ENCODE measurements at places on chromosomes 1 and 21.
A peak's percentile ranks its signal among the peaks of the same experiment; 100 is the strongest.

GRCh38 chr1:15738416-15739113 is 2.5 kb downstream of the SLC25A34 start:
- DNase-seq: no peak

DNA sequence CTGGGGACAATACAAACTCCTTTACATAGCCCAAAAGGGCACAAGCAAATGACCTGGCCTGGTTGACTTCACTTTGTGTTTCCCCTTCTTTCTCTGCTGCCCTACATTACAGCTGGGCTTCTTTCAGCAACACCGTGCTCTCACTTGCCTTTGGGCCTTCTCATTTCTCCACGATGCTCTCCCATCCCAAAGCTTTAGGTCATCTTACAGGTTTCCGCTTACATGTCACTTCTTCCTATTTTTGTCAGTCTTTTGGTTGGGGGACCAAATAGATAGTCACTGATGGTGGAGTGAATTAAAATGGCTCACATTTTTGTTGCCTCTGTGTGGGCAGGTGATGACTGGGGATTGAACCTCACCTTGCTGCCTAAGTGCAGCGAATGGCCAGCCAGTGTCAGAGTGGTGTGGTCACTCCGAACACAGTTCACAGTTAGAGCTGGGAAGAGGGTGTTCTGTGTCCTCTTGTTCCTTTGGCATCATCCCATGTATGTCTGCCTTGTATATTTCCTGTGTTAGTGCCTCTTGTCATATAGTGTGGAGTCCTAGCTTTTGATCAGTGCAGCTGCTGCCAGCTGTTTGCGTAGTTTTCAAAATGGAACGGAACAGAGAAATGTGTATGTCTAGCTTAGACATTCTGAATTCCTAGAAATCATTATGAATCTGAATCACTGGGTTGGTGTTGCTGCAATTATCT is 134.8 kb downstream of the NOS1AP start:
- no peak for DNase-seq

DNA sequence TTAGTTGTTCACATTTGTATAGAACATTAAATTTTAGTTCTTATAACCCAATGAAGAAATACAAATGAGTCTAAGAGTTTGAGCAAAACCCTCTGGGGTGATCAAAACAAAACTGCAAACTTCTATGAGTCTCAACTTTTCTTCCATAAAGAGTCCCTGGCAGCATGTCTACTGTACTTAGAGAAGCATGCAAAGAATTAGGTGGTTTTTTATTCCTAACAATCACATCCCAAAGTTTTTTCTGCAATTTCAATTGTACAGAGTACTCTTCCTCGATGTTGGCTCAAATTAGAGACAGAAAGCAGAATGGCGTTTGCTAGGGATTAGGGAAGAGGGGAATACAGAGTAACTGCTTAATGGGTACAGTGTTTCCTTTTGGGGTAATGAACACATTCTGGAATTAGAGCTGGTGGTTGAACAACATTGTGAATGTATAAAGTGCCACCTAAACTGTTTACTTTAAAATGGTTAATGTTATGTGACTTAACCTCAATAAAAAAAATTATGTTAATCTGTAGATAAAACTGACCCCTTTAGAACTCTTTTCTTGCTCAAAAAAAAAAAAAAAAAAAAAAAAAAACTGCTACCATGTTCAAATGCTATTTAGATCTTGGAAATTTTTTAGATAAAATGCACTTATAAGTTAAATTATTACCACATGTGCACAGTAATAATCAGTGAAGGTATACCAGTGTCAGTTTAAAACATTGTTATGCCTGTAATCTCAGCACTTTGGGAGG is 4.8 kb downstream of the RC3H1 start:
- no peak for DNase-seq

DNA sequence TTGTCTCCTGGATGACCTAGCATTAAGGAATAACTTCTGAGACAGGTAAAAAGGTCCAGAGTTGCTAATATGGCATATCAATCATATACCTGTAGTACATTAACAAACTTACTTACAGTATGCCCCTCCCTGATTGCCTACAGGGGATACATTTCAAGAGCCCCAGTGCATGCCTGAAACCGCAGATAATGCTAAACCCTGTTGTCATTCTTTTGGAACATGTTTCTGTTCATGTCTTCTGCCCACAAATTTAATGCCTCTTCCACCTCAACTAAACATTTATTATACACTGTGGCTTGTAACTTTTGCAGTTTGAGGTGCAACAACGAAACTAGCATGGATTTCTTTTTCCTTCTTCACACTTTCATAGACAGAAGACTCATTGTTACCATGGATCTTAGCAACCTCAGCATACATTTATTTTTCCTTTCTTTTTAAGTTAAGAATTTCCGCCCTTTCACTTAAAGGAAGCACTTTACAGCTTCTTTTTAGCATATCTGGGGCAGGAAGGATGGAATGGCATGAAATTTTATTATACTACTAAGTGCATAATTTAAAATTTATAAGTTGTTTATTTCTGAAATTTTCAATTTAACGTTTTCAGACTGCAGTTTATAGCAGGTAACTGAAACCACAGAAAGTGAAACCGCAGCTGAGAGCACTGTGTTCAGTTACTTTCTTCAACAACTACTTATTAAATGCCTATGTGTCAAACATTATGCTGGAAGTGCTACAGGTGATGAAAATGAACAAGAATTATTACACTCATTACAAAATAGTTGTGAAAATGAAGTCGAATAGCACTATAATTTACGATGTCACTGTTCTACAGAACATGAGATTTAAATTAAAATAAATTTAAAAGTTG is 25.3 kb downstream of the F13B start:
- DNase-seq: no peak

GRCh38 chr1:21639594-21640041 is 29.5 kb downstream of the RAP1GAP start:
- DNase-seq: no peak

- DNase-seq: peak; percentile 28
These were observed 8.5 kb upstream of the ERG start for GRCh38 chr21:38506661-38507281.

DNA sequence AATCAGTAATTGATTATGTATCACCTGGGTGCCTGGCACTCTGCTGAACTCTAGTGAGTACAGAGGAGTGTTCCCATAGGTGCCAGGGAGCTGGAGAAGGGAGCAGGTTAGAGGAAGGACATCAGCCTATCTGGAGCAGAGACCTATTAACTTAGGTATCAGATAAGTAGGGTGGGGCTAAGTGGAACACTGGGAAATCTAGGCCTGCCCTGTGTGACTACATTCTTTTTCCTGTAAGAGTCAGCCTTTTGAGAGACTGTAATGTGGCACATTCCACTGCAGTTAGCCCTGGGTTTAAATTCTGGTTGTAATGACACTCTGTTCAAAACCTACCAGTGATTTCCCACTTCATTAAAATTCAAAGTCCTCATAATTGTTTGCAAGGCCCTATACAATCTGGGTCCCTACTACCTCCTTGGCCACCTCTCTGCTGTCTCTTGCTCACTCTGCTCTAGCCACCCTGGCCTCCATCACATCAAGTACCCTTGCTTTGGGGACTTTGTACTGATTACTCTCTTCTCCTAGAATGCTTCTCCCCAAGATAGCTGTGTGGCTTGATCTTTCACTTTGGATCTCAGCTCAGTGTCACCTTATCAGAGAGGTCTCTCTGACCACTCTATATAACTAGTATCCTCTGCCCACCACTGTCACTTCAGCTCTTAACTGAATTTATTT is 12.9 kb downstream of the STX12 start:
- no peak for DNase-seq

Measured in heart left ventricle (tissue), 16 donors.